ENCODE measurements at places on chromosomes 3 and 15.

GRCh38 chr3:127717357-127718244, 44.8 kb downstream of the ABTB1 start:
- peak; percentile 90 for DNase-seq

- DNase-seq: no peak
Measured at GRCh38 chr3:197238842-197239241, 59.6 kb downstream of the DLG1 start.

DNA sequence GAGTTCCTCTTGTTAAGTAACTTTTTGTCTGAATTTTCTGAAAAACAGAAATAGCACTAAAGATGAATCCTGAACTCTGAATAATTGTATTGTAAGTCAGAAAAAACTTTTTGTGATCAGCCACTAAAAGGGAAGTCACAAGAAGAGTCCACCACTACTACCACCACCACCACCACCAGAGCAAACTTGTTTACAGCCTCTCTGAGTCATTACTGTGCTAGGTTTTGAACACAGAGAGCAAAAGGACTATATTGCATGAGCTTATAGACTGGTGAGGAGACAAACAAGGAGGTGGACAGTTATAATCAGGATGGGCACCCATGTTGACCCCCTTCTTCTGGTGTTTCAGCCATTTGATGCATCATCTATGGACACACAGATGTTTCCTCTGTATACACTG, 141.7 kb downstream of the IL5RA start:
- no peak for DNase-seq

- no peak for DNase-seq
Measured at GRCh38 chr15:70014860-70015490, 82.7 kb downstream of the TLE3 start.

GRCh38 chr3:36434687-36435426, 54.6 kb downstream of the STAC start:
- DNase-seq: peak; percentile 82

GRCh38 chr3:112377568-112378071, 44.7 kb downstream of the CD200 start:
- no peak for DNase-seq

GRCh38 chr3:142424754-142425153, 23.1 kb downstream of the XRN1 start:
- DNase-seq: no peak

DNA sequence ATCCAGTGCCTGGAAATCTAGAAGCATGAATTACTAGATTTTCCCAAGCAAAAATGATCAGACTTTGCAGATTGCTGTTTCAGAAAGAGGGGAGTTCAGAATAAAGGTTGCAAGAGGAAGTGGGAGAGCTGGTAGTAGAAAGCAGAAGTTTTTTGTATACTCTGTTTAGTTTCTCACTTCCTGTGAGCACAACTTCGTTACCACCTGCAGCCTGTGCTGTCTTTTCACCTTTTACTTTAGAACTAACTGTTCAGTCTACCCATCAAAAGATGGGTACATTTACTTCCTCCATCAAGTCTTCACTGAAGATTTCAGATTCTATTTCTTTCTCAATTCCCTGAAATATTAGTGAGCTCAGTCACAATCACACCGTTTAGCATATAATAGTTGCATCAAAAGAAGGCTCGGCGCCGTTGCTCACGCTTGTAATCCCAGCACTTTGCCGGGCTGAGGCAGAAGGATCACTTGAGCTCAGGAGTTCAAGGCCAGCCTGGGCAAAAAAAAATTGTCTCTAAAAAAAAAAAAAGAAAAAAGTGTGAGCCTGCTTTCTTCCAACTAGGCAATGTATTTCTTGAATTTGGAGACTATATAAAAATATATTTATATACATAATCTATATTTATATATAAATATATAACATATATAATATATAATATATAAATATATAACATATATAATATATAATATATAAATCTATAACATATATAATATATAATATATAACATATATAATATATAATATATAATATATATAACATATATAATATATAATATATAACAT, 1.8 kb upstream of the CEP97 start:
- DNase-seq: no peak

DNA sequence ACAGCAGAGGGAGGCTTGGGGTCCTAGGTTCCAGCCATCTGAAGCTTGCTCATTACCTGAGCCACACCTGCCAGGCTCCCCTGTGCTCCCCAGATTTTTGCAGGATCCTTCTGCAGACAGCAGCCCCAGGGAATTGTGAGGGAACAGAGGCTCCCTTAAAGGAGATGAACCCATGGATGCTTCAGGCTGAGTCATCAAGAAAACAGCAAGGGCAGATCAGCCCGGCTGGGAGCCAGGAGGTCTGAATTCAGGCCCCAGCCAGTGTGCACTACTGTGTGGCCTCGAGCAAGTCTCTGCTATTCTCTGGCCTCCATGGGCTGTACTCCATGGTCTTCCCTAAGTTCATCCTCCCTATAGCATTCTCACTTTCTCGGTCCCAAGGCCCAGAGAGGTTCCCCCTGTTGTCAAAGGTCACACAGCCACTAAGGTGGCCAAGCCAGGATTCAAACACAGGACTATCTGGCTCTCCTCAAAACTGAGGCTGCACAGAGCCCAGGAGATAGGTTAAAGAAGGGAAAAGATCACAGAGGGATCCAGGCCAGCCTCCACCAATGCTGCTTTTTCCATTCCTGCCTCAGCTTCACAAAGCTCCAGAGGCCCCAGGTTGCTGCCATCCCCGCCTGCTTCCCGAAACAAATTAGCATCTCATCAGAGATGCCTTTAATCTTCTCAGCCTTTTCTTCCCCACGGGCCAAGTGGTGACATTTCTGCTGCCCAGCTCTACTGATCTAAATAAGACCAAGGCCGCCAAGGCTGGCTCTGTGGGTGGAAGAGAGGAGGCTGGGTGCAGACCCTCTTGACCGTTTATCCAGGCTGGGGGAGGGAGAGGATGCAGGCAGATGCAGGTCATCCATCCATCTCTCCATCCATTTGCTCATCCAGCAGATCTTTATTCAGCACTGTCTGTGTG, 21.2 kb upstream of the GRIP2 start:
- peak; percentile 56 for DNase-seq

- DNase-seq: no peak
Measured at GRCh38 chr15:56868170-56868569, 50.3 kb upstream of the TCF12 start.

DNA sequence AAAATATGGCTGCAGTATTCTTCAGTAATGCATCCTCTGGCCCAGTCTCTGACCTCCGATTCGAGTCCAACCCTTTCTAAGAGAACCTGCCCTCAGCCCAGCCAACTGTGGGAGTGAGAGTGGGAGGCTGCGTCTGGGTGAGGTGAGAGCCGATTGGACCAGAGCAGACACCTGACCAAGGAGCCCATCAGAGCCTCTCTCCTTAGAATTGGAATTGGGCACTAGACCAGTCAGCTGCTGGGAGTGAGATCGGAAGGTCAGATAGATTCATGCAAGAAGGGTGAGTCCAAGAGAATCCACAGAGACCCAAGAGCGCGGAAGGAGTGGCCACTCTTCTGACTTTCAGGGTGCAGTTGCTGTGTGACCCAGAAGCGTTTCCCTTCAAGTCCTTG, 10.2 kb downstream of the RASL12 start:
- no peak for DNase-seq
